CD4-positive, alpha-beta T cell treated with Interleukin-4 for 4 hours (primary cell): ENCODE measurements at places on chromosomes 7 and 10.

DNA sequence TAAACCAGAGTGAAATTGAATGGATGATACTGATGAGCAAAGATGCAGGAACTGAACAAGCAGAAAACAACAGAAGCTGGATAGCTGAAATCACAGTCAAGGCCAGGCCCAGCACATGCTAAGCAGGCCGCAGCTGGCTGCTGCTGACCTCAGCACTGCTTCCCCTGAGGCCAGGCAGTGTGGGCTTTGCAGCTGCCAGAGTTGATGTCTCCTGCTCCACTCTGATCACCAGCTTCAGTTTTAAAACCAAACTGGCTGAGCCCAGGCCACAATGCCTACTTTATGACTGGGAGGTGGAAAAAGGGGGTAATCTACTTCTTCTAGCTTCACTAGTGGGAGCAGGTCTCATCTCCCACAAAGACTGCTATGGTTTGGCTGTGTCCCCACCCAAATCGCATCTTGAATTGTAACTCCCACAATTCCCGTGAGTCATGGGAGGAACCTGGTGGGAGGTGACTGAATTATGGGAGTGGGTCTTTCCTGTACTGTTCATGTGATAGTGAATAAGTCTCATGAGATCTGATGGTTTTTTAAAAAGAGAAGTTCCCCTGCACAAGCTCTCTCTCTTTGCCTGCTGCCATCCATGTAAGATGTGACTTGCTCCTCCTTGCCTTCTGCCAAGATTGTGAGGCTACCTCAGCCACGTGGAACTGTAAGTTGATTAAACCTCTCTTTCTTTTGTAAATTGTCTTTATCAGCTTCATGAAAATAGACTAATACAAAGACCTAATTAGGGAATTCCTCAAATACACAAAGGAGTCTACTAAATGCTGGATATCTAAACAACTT is 136.4 kb upstream of the ITGB1 start:
- no peak for DNase-seq

- no peak for DNase-seq
Observed at GRCh38 chr7:156610601-156611000, 30.0 kb upstream of the RNF32 start.

GRCh38 chr7:32515890-32516550 is 20.7 kb downstream of the AVL9 start:
- DNase-seq = no peak

GRCh38 chr10:32981760-32982159 is 23.7 kb upstream of the ITGB1 start:
- DNase-seq = no peak

DNA sequence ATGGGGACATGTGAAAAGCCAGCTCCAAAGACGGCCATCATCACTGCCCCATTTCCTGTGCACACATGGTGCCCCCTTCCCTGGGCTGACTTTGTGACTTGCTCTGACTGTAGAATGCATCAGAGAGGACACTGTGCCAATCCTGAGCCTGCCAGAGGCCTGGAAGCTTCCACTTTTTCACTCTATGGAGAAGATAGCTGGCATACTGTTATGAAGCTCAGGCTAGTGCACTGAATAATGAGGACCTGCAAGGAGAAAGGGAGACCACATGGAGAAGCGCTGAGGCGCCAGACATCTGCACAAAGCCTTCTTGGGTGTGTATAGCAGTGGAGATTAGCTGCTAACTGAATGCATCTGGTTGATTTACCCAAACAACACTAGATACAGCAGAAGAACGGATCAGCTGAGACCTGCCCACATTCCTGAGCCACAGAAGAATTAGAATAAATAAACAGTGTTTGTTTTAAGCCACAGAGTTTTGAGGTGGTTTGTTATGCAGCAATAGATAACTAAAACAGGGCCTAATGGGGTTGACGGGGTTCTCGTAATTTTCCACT is 58.9 kb upstream of the C10orf90 start:
- DNase-seq = no peak

GRCh38 chr7:47535704-47536628 is 45.9 kb downstream of the TNS3 start:
- no peak for DNase-seq

DNA sequence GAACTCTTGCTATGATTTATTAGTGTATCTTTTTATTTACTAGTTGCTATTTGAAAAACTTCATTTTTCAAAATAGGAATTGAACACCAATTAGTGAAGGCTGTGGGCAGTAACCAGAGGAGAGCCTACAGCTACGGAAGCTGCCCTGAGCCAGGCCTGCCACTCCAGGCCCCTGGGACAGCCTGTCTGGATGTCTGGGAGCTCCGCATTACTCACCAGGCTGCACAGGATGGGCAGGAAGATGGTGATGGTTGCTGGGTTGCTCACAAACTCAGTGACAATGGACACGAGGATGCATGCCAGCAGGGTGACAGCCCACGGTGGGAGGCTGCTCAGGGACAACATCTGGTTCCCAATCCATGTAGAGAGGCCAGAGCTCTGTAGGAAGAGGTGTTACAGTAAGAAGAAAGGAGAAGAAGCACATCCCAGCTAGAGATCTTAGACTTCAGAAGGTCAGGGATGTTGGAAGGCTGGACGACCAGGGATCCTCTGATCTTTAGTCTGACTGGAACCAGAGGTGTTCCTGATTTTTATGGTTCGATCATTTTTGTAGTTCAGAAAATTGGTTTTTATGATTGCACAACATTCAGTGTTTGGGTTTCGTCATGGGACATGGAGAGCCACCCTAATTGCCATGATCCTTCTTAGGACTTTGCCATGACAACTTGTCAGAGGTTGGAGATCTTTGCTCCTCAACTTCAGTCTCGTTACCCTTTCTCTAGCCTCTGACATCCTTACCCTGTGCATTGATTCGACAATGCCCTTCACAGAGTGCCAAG is 23.2 kb downstream of the STMP1 start:
- DNase-seq = no peak

DNA sequence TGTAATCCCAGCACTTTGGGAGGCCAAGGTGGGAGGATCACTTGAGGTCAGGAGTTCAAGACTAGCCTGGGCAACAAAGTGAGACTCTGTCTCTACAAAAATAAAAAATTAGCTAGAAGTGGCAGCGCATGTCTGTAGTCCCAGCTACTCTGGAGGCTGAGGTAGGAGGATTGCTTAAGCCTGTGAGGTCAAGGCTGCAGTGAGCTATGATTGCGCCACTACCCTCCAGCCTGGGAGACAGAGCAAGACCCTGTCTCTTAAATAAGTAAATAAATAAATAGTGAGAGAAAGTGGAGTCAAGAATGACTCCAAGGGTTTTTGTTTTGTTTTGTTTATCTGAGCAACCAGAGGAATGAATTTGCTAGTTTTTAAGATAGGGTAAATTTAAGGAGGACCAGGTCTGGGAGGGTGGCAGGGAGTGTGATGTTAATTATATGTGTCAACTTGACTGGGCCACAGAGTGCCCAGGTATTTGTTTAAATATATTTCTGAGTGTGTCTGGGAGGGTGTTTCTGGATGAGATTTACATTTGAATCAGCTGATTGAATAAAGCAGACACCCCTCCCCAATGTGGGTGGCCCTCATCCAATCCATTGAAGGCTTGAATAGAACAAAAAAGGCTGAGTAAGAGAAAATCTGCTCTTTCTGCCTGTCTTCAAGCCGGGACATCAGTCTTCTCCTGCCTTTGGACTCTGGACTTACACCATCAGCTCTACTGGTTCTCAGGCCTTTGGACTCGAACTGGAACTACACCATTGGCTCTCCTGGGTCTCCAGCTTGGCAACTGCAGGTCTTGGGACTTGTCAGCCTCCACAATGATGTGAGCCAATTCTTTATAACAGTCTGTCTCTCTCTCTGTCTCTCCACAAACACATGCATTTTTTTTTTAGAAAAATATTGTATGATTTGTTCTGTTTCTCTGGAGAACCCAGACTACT is 23.5 kb downstream of the IMPDH1 start:
- no peak for DNase-seq
